ENCODE measurements at places on chromosomes 13 and 19.
A peak's percentile ranks its signal among the peaks of the same experiment; 100 is the strongest.

GRCh38 chr19:38736036-38736412, 8.2 kb downstream of the CAPN12 start:
- peak; percentile 64 for DNase-seq

DNA sequence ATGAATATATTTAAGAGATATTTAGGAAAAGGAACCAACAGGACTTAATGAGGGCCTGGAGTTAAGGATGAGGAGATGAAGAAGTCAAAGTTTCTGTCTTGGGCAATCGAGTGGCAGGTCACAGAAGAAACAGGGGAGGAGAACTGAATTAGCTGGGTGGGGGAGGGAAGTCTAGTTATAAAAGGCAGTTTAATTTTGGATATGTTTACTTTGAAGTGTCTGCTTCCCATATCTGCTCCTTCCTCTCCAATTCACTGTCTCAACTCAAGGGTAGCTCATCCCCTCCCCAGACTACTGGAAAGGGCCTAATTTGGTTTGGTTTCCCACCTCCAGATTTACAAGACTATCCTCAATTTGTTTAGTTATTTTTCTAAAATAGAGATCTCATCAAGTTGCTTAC, 195.9 kb downstream of the VWA8 start:
- DNase-seq = no peak

- DNase-seq = no peak
Measured at GRCh38 chr13:44040070-44040817, 160.5 kb downstream of the LACC1 start.

DNA sequence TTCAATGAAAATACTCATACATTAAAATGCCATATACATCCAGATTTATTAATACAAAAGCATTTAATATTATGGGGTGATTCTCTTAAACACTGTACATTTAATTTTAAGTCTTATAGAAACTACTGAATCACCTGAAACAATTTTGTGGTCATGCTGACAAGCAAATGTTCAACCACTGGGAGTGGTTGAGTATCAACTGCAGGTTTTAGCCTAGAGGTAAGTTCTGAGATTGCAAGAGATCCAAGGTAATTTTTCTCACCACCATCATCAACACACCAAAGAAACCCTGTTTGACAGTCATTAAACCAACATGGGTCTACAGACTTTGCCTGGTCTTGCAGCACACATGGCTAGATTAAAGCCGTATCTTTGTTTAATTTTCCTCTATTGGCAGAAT, 196.3 kb downstream of the LHFPL6 start:
- DNase-seq = no peak

- no peak for DNase-seq
Measured at GRCh38 chr19:8486661-8487136, 15.7 kb downstream of the PRAM1 start.

DNA sequence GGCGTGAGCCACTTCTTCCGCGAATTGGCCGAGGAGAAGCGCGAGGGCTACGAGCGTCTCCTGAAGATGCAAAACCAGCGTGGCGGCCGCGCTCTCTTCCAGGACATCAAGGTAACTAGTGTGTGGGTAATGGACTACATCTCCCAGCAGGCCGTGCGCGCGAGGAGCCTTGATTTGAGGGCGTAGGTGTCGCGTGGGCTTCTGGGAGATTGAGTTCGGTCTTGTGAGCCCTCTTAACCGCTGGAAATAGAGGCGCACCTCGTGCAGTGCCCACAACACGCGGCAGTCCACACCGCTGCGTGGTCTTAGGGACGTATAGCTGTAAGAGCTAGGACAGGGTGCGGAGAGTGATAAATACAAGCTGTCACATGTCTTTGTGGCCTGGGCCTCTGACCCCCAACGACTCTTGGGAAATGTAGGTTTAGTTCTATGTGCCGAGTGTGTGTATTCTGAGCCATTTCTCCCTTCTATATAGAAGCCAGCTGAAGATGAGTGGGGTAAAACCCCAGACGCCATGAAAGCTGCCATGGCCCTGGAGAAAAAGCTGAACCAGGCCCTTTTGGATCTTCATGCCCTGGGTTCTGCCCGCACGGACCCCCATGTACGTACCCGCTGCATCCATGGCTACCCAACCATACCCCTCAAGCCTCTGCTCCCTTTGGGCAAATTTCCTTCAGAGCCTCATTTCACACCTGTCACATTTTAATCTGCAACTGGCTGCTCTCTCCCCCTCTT, 864 bp downstream of the FTL start:
- peak; percentile 85 for DNase-seq

GRCh38 chr13:93290503-93290902, 63.9 kb downstream of the GPC6 start:
- DNase-seq = no peak
